Hematopoietic multipotent progenitor cell (in vitro differentiated cells): ENCODE measurements at places on chromosomes 2 and 18.

DNA sequence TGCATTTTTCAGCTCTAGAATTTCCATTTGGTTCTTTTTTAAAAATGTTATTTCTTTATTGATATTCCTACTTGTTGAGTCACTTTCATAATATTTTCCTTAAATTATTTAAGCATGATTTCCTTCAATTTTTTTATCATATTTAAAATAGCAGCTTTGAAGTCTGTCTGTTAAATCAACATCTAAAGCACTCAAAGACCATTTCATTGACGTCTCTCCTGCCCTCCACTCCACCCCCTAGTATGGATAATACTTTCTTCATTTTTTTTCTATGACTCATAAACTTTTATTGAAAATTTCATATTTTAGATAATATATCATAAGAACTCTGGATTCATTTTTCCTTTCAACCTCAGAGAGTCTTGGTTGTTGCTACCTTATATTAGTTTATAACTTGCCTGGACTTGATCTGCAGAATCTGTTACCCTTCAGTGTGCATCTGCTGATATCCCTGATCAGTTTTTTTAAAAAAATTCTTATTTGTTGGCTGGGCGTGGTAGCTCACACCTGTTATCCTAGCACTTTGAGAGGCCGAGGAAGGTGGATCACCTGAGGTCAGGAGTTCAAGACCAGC is 59.0 kb upstream of the ZNF396 start:
- no peak for DNase-seq

DNA sequence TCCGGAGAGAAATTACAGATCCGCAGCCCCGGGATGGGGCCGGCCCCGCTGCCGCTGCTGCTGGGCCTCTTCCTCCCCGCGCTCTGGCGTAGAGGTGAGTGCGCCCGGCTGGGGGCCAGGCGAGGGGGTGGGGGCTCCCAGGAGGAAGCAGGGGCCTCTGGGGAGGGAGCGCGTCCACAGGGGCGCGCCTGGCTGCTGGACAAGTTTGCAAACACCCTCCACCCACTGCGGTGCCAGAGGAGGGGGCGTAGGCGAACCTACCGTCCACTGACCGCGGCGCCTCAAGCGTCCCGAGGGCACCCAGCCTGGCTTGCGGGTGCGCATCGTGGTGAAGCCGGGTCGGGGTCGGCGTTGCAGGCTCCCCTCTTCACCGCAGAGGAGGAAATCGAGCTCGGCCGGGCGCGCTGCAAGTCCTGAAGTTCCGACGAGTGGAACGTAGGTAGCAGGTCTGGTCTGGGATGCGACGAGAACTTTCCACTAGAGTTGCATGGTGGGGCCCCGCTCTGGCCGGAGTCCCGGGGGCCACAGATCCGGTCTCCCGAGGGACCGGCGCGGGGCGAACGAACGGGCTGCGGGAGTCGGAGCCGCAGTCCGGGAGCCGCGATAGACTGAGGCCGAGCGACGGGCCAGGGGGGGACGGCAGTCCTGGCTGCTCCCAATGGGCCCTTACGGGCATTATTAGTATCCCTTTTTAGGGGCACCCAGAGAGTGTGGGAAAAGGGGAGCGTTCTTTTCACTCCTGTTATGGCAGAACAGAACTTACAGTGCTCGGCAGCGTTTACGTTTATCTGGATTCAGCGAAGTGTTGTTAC is 502 bp downstream of the MERTK start:
- DNase-seq: peak; percentile 75

GRCh38 chr2:233011268-233011650 is 1.8 kb downstream of the NGEF start:
- DNase-seq: no peak

DNA sequence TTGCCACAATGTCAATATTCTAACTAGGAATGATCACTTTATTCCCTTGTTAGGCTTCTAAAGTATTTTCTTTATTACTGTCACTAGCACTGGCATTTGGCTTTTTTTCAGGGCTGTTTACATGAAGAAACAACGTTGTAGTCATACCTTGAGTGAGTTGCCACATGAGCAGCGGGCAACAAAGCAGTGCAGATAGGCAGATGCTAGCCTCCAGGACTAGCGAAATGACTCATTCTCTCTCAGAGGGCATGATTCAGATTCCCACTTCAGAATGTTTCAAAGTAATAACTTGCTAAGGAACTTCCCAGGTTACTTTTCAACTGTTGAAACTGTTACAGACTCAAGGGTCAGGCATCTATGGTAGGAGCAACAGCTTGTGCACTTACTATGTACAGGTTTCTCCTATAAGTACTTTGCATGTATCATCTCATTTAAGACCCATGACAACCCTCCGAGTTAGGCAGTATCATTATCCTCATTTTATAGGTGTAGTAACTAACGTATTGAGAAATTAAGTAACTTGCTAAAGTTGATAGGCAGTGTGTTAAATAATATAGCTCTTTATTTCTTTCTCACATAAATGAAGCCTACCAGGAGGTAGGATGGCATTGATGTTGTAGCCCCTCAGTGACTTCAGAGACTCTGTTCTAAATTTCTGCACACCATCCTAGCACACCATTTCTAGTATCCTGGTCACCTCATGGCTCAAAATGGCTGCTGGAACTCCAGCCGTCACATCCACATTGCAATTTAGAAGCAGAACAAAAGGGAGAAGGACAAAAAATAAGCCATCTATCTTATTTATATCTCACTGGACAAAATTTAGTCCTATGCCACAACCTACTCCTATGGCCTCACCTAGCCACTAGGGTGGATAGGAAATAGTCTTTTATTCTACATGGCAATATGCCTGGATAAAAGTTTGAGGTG is 83.3 kb downstream of the ICOS start:
- no peak for DNase-seq

DNA sequence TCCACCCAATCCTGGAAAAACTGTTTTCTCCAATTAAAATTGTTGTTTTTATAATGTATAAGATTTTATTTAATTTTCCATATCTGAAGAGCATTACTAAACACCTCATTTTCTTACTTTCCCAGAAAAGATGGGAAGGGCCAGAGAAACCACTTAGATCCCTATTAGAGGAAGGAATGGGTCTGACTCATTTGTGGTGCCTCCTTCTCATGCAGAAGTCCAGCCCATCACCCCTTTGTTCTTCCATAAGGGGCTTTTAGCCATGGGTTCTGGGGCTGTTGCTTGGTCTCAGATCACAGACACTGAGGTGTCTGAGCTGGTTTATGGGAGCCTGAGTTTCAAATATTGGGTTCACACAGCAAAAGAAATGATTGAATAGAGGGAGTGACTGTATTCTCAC is 152.2 kb downstream of the ESCO1 start:
- no peak for DNase-seq

DNA sequence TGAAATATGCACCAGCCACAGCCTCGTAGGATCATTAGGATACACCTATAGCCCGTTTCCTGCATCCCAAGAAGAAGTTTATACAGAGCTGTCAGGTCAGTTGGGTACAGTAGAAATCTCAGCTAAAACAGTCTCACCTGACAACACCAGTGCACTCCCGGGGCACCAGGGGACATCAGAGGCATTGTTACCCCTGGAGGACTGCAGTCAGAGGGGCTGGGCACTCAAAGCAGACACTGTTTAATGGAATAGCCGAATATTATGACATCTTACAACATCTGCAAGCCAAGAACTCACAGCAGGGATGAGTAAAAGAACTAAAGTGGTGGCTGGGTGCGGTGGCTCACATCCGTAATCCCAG is 93.0 kb upstream of the ID2 start:
- no peak for DNase-seq
